ENCODE measurements at places on chromosomes 3 and 15.

- DNase-seq = no peak
Measured at GRCh38 chr15:67556976-67557570, 14.6 kb downstream of the MAP2K5 start.

GRCh38 chr15:58303236-58303635, 128.6 kb upstream of the LIPC start:
- DNase-seq = no peak

GRCh38 chr15:43423793-43424192, 52.9 kb downstream of the TUBGCP4 start:
- no peak for DNase-seq

DNA sequence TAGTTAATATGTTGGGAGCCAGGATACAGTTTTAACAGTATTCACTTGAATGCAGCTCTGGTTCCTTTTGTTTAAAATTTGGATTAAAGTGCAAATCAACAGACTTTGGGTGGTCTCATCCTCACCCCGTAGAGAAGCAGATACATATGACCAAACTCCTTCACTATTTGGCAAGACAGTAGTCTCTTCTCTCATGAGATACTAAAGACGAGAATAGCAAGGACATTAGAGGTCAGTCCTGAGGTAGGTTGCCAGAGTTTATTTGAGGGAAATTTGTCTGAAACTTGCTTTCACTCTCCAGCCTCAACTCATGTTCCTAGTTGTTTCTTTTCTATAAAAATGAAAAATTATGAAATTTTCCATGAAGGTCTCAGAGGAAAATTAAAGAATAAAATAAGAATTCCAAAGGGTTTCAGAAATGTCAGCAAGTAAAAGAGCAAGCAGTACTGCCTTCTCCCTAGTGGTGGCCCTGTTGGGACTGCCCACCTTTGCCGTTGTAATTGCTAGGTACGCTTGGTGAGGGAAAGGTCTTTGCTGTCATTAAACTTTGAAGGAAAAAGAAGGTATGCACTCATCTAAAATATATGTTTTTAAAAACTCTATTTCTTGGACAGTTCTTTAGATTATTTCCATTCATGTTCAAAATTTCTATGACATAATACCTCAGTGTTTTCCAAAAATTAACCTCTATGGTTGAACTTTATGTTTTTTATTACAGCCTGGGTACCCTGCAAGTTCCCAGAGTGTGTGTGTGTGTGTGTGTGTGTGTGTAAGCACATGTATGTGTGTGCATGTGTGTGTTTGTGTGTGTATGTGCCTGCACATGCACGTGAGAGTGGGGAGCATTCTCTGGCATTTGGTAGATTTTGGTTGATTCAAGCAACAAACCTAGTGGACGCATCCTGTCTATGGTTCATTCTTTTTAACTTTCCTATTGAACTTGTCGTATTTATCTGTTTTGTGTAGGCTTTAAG, 111.4 kb downstream of the CMSS1 start:
- no peak for DNase-seq

- DNase-seq = no peak
Measured at GRCh38 chr15:95853350-95853749, 477.1 kb upstream of the NR2F2 start.

DNA sequence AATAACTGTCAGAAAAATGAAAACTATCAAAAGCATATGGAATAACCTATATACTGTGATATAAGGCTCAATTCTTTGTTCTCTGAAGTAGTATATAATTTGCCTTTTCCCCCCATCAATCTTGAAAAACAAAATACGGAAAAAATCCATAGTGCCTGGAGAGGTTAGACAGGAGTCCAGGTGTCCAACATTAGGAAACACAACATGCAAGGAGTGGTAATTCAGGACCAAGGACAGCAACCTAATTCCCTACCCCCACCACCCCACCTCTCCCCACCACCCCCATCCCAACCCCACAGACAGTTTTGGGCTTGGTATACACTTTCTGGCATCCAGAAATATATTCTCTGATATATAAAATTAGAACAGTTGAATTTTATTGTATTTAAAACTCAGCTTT, 55.1 kb upstream of the SLC25A26 start:
- DNase-seq = no peak

- DNase-seq = no peak
Measured at GRCh38 chr15:54109014-54109413, 130.8 kb downstream of the UNC13C start.

DNA sequence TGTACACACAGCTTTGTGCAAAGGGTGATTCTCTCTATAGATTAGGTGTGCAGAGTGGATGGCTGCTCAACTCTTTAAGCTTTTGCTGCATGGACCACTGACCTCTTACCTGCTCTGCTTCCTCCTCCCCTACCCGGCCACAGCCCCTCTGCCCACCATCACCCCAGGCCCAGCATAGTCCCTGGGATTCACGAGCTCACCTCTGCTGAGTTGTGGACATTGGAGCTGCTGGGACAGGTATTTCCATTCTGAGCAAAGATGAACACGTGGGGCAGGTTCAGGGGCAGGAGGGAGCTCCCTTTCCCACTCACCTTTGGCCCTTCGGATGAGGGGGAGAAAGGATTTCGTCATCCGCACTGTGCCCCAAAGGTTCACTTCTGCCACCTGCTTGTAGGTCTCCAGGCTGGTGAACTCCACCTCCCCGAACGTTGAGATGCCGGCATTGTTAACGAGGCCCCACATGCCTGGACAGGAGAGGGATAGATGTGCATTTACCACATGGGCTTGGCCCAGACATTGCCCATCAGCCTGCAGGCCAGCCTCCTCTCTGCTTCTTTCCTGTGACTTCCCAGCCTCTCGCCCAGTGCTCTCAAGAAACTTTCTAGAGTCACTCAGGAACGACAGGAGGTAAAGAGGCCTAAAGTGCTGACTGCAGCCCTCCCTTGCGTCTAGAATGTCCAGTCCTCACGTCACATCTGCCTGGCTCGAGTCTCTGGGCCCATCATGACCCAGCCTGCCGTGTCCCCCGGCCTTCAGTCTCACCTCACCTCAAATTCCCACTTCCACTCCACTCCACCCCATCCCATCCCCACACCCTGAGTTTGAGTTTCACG, 41.6 kb downstream of the BDH1 start:
- DNase-seq = no peak

DNA sequence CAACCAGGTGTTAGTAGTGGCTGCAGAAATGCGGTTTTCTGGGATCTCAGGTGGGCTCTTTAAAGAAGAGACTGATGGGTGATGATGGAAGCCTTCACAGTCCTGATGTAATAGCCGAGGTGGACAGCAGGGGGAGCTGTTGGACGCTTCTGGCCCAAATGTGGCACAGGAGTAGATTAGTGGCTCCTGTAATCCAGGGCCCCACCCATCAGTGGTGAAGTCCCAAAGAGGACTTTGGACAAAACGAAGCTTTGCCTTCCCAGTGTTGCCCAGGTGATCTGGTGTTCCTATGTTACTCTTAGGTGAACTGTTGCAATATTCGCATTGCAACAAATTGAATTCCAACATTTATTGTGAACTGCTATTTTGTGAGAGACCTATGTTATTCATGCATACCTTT, 31.8 kb upstream of the MYZAP start:
- peak; percentile 44 for DNase-seq

GRCh38 chr15:87089551-87089950, 1009.9 kb downstream of the AGBL1 start:
- DNase-seq = no peak

GRCh38 chr15:100515758-100516157, 13.0 kb downstream of the CERS3 start:
- no peak for DNase-seq

DNA sequence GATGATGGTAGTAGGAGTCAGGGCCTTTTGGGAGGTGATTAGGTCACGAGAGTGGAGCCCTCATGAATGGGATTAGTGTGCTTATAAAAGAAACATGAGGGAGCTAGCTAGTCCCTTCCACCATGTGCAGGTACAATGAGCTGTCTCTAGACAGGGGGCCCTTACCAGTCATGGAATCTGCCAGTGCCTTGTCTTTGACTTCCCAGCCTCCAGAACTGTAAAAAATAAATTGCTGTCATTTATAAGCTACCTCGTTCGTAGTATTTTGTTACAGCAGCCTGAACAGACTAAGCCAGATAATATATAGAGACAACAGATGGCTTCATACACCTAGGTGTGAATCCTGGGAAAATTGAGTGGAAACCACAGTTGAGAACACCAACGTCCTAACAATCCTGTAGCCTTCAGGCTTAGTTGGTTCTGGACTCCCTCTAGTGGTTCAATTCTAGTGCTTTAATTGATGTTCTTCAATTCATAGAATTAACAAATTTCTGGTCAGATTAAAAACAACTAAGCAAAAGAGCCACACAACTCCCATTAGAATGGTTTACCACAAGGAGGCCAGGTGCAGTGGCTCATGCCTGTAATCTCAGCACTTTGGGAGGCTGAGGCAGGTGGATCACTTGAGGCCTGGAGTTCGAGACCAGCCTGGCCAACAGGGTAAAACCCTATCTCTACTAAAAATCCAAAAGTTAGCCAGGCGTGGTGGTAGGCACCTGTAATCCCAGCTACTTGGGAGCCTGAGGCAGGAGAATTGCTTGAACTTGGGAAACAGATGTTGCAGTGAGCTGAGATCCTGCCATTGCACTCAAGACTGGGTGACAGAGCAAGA, 21.3 kb upstream of the GATM start:
- DNase-seq = no peak

GRCh38 chr3:50450209-50450921, 53.1 kb downstream of the CACNA2D2 start:
- DNase-seq = peak; percentile 12

DNA sequence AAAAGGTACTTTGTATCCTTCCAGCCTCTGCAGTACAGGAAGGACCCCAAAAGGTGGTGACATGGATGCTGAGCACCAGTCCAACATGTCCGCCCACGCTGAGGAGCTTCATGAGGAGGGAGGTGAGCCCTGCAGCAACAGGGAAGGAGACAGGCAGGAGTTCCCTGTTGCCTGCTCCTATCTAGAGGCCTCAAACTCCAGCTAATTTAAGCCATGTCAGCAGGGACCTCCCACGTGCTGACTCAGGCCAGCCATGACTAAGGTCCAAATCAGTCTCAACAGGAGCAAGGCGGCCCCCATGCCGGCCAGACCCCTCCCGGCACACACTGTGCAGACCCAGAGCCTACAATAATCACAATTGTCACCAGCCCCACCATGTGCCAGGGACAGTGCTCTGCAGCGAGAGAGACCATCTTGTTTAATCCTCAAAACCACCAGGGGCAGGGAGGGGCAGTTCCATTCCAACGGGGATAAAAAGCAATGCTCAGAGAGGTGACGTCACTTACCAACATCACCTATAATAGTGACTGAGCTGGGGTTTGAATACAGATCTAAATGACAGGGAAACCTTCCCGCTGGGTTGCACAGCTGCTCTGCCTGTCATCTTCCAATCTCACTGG, 54.5 kb upstream of the GATA2 start:
- no peak for DNase-seq
